ENCODE measurements at places on chromosomes 4 and X.

DNA sequence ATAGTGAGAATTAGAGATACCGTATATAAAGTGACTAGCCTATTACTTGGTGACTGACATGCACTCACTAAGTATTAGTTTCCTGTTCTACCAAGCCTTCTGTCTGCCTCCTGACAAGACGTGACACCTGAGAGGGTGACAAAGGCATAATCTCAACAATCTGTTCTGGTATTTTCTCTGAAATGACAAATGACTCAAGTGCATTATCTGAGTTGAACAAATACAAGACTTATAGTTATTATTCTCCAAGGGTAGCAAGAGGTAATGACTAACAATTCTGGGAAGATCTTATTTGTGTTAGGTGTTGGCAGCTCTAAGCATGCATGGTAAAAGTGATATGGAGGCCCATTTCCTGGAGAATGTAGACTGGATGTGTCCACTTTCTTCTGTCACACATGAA is 60.6 kb downstream of the SYTL5 start:
- no peak for DNase-seq

- DNase-seq, result no peak
Measured at GRCh38 chrX:136725441-136726104, 55.2 kb downstream of the ARHGEF6 start.

- no peak for DNase-seq
Measured at GRCh38 chr4:168039593-168039992, 52.7 kb upstream of the ANXA10 start.

DNA sequence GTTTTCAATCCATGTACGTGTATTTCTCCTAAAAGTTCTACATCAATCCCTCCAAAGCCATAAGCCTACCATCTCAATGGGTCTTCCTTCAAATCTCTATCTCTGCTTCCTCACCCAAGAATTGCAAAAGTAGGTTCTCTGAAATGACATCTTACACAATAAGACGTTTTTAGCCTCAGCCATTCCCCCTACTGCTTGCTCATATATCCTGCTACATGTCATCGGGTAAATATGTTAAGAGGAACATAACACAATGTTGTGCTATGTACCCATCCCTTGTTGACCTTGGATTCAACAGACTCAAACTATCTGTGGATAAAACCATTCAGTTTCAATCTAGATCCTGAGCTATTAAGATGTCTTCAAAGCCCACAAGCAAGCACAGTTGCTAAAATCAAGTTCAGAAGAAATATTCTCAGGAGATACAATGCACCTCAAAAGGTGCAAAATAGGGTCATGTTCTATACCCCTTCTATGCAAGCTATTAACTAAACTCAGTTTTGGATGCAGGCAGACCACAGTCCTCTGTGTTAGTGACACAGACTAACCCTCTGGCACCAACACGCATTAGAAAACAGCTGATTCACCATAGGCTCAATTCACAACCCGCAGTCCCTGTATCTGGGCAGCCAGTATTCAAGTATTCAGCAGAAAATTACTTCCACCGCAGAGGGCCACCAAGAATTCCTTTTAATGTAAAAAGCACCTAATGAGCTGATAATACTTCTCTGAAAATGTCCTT is 56.8 kb downstream of the CD99L2 start:
- no peak for DNase-seq

GRCh38 chr4:108120789-108121188 is 47.9 kb downstream of the LEF1 start:
- DNase-seq, result no peak

- no peak for DNase-seq
Measured at GRCh38 chr4:77636902-77637301, 31.3 kb downstream of the CXCL13 start.
